Esophagus squamous epithelium (tissue), 5 donors: ENCODE measurements at places on chromosomes 1 and 21.

DNA sequence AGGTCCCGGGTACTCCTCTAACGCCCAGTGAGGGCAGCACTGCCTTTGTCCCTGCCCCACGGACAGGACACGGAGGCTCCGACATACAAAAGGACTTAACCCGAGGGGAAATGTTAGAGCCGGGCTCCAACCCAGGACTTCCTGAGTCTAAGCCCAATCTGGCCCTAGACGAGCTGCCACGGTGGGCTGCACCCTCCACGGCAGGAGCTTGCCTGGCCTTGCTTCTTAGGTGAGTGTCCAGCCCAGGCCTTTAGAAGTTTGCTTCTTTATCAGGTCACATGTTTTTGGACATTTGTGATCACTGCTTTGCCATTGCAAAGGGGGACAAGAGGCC, 11.0 kb upstream of the TMEM200B start:
- H3K27me3 ChIP-seq = no peaks in the 10 kb centered on the region
- DNase-seq = no peak
- H3K36me3 ChIP-seq = no peaks in the 10 kb centered on the region
- peak overlapping the region; percentile 21 for H3K4me3 ChIP-seq
- H3K27ac ChIP-seq = no peak overlapping the region

GRCh38 chr21:29304597-29304996, 5.9 kb downstream of the BACH1 start:
- H3K4me3 ChIP-seq = no peak overlapping the region
- peaks cover 45% of the 10 kb centered on the region for H3K4me1 ChIP-seq
- DNase-seq = no peak
- H3K27ac ChIP-seq = no peak overlapping the region

DNA sequence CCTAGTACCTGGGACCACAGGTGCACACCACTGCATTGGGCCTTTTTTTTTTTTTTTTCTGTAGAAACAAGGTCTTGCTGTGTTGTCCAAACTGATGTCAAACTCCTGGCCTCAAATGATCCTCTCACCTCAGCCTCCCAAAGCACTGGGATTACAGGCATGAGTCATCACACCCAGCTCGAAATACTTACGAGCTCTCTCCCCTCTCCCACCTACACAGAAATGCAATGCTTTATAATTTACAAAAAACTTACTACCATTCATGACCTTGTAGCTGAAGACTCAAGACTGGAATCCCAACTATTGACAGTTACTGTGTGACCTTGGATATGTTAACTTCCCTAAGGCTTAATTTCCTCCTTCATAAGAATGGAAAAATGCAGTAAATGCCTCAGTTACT, 18.7 kb downstream of the FOXJ3 start:
- DNase-seq = no peak
- no peak overlapping the region for H3K27ac ChIP-seq

GRCh38 chr1:235074523-235075047, 54.1 kb downstream of the TOMM20 start:
- no peaks in the 10 kb centered on the region for H3K36me3 ChIP-seq
- H3K27ac ChIP-seq = peak overlapping the region; percentile 88
- DNase-seq = no peak
- H3K4me1 ChIP-seq = peaks cover 85% of the 10 kb centered on the region
- no peaks in the 10 kb centered on the region for H3K27me3 ChIP-seq
- no peak overlapping the region for H3K4me3 ChIP-seq

DNA sequence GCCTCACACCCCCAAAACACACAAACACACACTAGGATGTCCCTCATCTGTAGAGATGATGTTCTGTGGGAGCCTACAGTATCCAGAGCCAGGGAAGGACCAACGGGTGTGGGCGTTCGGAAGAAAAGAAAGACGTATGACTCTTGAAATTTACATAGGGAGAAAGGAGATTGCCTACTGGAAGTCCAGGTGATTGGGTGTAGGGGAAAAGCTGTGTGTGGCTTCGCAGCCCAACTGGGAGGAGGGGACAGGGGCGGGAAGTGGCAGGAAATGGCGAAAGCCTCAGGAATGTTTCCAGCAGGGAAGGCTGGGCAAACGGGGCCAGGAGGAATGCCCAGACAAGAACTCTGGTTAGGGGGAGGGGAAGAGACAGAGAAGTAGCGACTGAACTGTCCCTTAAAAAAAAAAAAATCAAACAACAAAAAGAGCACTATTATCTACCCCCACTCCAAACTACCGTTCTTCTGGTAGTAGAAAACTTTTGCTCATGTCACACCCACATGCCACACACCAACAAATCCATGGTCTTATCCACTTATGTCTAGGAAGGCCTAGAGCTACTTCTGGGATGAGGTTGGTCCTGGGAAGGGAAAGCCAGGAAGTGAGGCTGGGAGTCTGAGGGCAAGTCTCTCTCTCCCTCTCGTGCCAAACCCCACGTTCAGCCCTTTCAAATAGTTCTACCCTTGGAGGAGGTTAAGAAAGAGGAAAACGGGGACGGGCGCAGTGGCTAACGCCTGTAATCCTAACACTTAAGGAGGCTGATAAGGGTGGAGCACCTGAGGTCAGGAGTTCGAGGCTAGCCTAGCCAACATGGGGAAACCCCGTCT, 1.8 kb upstream of the CKS1B start:
- peaks cover 59% of the 10 kb centered on the region for H3K4me1 ChIP-seq
- no peak for DNase-seq
- H3K27ac ChIP-seq = peak overlapping the region; percentile 96
- no peaks in the 10 kb centered on the region for H3K36me3 ChIP-seq
